ENCODE measurements at places on chromosomes 12 and 14.

- no peak for DNase-seq
Measured at GRCh38 chr14:43204816-43205215, 1302.3 kb downstream of the FSCB start.

- no peak for DNase-seq
Measured at GRCh38 chr12:23564451-23565152, 384.9 kb downstream of the SOX5 start.

- no peak for DNase-seq
Measured at GRCh38 chr12:18849761-18850160, 111.8 kb downstream of the CAPZA3 start.

- no peak for DNase-seq
Measured at GRCh38 chr14:51677266-51677665, 25.6 kb downstream of the FRMD6 start.

DNA sequence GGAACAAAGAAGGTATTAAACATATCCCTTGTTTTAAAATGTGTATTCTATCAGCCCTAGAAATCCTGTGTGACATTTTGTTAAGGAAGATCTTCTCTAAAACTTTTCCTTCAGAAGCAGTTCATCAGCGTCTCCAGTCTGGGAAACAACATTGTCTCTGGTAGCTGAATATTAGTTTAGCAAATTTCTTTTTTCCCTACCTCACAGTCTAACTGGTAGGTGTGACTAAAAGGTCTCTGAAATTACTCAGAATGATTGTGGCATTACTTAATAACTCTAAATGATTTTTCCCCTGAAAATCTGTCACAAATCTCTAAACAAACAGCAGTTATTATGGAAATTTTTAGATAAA, 1044.8 kb downstream of the FLRT2 start:
- DNase-seq: no peak

- no peak for DNase-seq
Measured at GRCh38 chr12:39369756-39370155, 73.2 kb downstream of the KIF21A start.

DNA sequence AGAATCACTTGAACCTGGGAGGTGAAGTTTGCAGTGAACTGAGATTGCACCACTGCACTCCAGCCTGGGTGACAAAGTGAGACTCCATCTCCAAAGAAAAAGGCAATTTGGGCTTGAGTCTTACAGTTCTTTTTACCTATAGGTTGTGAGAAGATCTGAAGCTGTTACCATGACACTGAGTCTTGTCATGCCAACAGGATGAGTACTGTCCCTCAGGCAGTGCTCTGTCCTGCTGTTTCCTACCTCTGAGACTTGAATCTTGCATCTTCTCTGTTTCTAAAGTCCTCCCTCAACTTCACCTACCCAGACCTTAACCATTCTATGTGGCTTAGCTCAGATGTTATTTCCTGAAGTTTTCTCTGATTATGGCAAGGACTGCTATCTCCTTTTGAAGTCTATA, 400.8 kb upstream of the PRICKLE1 start:
- DNase-seq: no peak

DNA sequence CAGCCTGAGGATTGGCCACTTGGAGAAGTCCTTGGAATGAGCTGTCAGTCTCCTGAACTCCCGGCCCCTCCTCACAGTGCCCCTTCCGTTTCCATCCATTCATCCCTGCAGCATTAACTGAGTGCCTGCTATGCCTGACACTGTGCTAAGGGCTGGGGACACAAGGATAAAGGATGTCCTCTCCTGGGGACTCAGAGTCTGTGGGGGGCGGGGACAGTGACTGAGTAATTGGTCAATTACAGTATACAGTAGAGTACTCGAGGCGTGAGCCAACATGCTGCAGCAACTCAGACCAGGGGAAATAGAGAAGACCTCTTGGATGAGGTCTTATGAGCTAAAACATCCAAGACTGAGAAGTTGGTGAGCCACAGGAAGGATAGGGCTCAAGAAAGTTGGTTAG, 43.4 kb upstream of the PWP1 start:
- no peak for DNase-seq

GRCh38 chr12:7750350-7750749, 3.2 kb upstream of the CLEC4C start:
- no peak for DNase-seq

DNA sequence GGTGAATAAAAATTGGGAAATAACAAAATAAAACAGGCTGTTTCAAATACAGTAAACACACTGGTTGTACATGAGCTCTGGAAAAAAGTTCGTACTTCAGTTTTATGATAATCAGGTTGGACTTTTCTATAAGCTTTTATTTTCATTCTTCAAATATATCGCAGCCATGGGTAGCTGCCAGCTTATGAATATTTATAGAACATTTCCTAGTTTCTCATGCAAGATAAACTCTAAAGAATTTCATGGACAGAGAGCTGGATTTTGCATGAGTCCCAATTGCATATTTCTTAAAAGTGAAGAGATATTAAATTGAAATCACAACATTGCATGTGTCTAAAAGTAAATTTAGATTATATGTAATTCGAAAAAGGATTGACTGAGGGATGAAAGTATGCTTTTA, 827.6 kb downstream of the SLC6A15 start:
- DNase-seq: no peak

- no peak for DNase-seq
Measured at GRCh38 chr12:130026608-130027176, 122.9 kb upstream of the TMEM132D start.

DNA sequence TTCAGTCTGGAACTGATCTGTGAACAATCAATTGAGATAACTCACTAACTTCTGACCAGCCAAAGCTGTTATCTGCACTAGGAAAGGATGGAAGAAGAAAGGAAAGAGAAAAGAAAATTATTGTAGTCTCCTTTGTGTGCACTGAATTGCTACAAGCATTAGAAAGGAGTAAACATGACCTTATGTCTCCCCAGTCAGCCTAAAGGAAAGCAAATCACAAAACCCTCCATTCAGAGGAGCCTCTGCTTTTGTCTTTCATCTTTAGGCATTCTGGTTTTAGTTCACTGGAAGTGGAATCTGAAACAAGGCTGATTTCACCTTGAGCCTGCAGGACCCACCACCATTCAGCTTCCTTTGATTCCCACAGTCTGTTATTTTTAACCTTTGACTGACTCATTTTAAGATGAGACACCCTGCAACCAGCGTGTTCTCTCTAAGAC, 26.0 kb downstream of the TBX3 start:
- DNase-seq: no peak

DNA sequence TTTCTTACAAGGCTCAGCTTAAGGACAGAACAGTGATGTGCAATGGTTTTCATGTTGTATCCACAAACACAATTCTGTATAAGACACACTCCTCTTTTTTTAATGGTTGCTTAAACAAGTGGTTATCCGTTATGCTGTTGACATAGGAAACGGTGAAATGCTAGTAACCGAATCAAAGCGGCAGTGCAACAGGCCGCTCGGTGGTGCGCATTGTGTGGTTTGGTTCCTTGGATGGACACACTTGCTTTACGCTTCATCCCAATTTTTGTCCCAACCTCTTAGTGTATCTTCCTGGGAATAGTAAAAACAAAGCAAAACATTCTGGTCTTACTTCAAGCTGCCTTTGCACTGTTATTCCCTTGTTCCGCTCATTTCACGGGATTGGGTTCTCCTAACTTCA, 650 bp upstream of the PTGER2 start:
- no peak for DNase-seq

- no peak for DNase-seq
Measured at GRCh38 chr14:21268617-21269251, 508 bp downstream of the HNRNPC start.

DNA sequence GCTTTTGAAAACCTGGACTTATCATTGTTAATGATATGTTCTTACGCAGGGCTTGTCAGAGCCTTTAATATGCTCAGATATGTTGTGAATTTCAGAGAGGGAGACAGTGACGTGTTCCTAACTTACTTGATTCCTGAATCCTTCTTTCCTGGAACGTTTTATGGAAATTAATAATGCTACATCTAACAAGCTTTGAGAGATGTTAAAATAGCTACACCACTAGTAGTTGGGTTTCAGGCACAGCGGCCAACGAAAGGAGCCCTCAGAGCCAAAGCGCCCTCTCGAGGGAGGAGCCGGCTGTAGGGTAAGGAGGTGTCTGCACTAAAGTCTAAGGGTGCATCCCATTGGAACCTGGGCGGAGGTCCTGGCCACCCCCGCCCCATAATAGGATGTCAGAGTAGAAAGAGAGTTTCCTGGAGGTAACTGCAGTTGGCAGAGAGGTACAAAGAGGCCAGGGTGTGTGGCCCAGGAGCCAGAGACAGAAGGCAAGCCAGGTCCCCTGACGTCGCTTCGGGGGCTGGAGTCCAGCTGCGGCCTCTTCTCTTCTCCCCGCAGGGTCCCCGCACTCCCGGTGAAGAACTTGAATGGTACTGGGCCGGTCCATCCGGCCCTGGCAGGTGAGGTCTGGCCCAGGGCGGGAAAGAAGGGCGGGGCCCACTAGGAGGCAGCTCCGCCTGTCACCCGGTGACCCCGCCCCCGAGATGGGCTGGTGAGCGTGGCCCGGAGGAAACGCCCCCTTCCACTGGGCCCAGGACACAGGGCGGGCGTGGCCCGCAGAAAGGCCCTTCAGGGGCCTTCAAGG, 36.3 kb downstream of the DTX1 start:
- no peak for DNase-seq

DNA sequence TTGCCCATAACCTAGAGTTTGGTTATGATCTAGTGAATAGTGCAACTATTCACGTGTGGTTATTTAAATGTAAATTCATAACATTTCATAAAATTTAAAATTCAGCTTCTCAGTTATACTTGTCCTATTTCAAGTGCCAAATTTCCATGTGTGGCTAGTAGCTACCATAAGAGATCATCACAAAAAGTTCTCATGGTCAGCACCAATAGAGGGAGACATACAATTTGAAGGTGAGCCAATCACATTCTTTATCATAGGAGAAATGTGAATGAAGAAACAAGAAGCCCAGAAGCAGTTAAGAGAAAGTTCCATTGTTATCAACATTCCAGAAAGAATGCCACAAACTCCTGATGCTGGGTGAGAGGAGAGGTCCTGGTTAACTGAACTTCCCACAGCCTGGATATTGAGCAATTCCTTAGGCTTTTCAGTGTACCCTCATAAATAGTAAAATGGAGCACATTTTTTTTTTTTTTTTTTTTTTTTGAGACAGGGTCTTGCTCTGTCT, 892.9 kb upstream of the USP15 start:
- DNase-seq: no peak

- no peak for DNase-seq
Measured at GRCh38 chr14:33510063-33510481, 440.8 kb downstream of the EGLN3 start.

DNA sequence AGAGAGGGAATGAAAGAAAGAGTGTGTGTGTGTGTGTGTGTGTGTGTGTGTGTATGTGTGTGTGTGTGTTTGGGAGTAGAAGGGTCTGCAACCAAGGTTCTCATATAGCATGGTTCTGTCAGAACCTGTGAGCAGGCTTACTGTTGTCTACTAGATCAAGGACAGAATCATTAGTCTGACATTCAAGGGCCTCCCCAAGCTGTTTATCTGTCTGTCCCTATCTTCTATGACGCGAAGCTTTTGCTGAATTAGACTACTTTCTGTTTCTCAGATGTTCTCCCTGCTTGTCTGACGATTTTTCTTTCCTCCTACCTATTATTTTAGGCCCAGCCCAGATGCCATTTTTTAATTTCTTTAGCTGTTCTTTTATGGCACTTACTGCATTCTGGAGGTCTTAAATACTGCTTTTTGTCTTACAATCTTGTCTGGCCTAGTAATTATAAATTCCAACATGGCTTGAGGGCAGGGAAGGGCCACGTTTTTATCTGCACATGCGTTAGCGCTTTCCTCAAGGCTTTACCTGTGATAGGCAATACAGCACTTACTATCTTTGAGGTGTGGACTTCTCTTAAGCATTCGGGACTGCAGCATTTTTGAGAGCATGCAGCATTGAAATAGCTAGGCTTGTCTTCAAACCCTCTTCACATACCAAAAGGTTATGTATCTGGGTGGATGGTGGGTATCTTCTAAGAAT, 150.2 kb downstream of the TTLL5 start:
- DNase-seq: no peak

GRCh38 chr14:74064883-74065282, 19.4 kb downstream of the ALDH6A1 start:
- DNase-seq: no peak

DNA sequence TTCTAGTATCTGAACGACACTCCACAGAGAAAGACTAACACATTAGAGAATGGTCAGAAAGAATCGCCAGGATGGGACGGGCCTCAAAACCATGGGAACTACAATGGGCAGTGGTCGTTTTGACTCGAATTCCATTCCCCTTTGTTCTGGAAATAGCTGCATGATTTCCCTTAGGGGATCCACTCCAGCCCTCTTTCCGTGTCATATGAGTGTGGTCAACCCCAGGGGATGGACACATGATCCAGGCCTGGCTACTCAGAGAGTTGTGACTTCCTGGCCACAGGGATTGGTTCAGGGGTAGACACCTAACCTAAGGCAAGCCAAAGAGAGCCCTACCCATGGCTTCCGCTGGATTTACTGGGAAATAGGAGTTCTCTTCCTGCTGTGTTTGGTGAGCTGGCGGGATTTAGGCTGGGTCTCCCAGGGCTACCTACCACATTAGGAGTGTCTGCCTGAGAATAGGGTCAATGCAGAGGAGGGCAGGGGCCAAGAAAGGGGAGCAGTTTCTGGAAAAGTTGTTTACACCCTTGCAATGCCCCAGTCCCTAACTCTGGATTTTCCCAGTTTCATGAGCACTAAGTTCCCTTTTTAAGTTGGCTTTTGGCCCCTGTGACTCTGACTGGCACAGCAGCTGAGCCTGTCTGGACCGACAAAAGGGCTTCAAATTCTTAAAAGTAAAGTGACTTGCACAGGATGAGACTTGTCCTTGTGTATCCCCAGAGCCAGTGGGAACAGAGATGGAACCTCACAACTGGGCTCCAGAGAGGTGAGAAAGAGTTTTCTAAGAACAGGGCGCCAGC, 28.1 kb upstream of the GPATCH2L start:
- no peak for DNase-seq

- DNase-seq: no peak
Measured at GRCh38 chr12:15212930-15213329, 8.3 kb downstream of the RERG start.

- no peak for DNase-seq
Measured at GRCh38 chr12:113689047-113689610, 217.5 kb upstream of the LHX5 start.

- no peak for DNase-seq
Measured at GRCh38 chr12:92557422-92557724, 145.4 kb upstream of the PLEKHG7 start.

- no peak for DNase-seq
Measured at GRCh38 chr14:86420131-86420530, 890.2 kb downstream of the FLRT2 start.

GRCh38 chr12:46027172-46027571, 36.8 kb upstream of the SCAF11 start:
- DNase-seq: no peak

DNA sequence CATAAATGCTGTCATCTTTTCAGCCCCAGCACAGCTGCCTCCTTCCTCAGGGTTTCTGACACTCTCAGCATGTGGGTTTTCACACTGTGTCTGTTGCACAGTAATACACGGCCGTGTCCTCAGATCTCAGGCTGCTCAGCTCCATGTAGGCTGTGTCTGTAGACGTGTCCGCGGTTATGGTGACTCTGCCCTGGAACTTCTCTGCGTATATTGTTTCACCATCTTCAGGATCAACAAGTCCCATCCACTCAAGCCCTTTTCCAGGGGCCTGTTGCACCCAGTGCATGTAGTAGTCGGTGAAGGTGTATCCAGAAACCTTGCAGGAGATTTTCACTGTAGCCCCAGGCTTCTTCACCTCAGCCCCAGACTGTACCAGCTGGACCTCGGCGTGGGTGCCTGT, 1210.6 kb downstream of the TMEM121 start:
- DNase-seq: peak; percentile 38

- DNase-seq: no peak
Measured at GRCh38 chr14:104138098-104138717, at the start of gene KIF26A. TSS of gene KIF26A (plus strand) at chr14:104138587. CDS start at chr14:104138723, 136 bp downstream.

GRCh38 chr14:25841226-25841625, 756.6 kb downstream of the NOVA1 start:
- DNase-seq: no peak

Data from activated naive CD4-positive, alpha-beta T cell (primary cell).